WTC11 (cell line): ENCODE measurements at places on chromosomes 3 and 15.

GRCh38 chr15:99965376-99965775 lies 232.1 kb upstream of the LYSMD4 start:
- no peak for DNase-seq

- no peak for DNase-seq
These were observed 31.6 kb upstream of the SLC35G2 start for GRCh38 chr3:136787349-136787748.

DNA sequence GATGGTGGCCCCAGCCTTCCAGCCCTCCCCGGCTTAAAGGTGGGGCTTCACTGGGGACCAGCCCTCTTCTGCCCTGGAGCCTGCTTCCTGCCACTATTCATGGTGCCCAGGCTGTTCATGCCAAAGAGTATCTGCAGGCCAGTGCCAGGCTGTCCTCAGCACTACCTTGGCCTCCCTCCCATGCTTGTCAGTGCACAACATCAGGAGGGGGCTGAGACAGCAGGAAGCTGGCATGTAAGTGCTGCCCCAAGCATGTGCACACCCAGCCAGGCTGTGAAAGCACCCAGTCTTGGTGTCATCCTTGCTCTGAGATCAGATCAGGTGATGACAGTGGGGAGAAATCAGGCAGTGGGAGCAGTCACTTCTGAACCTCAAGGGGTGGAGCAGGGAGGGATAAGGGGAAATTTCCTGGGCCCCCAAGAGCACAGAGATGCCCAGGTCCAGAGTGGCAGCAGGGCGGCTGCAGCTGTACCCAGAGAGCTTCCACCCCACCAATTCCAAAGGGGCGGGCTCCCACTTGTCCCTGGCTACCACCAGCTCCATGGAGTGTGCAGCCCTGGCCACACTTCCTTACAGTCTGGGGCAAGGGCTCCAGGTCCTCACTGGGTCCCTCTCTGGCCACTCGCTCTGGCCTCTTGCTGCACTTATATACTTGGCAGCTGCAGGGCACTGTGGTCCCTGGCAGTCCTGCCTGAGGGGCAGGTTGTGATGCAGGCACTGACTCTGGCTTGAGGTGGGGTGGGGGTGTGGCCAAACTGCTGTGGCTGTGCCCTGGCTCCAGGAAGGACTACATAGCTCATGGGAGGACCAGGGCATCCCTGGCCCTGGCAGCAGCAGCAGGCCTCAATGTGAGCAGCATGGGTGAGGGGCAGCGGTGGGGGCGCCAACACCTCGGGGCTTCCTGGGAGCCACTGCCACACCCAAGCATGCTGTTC lies 91.4 kb upstream of the TNFSF10 start:
- no peak for DNase-seq

DNA sequence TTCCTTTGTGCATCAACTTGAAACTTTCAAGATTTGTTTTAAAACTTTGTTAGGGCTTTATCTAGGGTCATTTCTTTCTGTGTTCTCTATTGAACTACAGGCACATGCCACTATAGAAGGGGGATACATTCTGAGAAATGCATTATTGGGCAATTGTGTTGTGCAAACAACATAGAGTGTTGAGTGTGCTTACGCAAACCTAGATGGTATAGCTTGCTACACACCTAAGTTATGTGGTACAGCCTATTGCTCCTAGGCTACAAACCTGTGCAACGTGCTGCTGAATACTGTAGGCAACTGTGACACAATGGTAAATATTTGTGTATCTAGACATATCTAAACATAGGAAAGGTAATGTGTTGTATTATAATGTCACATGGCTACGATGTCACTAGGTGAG lies 33.0 kb upstream of the KLF13 start:
- no peak for DNase-seq
